ENCODE measurements at places on chromosomes 3 and 15.

GRCh38 chr3:128681369-128681829, 30.8 kb upstream of the RPN1 start:
- H3K4me1 ChIP-seq = peaks cover 11% of the 10 kb centered on the region
- peak overlapping the region; percentile 94 for H3K27ac ChIP-seq
- DNase-seq = no peak
- no peaks in the 10 kb centered on the region for H3K36me3 ChIP-seq
- H3K27me3 ChIP-seq = no peaks in the 10 kb centered on the region
- H3K4me3 ChIP-seq = peak overlapping the region; percentile 65

DNA sequence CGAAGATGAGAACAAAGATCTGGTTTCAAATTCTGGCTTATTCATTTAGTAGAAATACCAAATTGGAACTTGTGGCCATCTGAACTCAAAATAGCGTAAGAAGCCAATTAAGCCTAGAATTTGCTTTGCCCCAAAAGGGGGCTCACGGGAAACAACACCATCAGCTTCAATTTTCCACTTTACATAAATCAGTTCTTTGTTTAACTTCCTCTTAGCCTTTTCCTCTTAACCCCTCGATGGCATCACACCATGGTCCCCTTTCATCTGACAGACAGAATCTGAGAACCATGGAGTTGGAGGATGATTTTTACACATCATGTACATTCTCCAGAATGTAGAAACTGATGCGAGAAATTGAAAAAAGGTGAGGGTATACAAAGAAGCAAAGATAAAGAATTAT, 207.0 kb downstream of the FOXP1 start:
- H3K27ac ChIP-seq = no peak overlapping the region
- no peaks in the 10 kb centered on the region for H3K36me3 ChIP-seq
- no peak for DNase-seq
- H3K27me3 ChIP-seq = no peaks in the 10 kb centered on the region
- H3K4me3 ChIP-seq = no peak overlapping the region
- no peaks in the 10 kb centered on the region for H3K4me1 ChIP-seq

DNA sequence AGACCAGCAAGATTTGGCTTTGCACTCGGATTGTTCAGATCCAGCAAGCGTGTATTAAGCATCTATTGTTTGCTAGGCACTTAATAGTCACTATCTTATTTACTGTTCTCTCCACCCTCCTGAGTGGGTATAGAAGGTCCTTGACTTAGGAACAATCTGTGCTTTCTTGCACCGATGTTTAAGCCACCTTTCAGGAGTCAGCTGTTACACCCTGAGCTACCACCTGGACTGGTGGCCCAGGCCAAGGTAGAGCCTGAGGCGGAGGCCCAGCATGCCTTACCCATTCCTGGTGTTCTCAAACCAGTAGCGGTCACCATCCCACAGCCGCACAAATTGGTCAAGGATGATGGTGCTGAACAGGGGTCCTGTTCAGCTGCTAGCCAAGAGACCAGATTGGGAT, 10.0 kb downstream of the DUOX1 start:
- H3K36me3 ChIP-seq = no peaks in the 10 kb centered on the region
- H3K4me1 ChIP-seq = peaks cover 12% of the 10 kb centered on the region
- no peaks in the 10 kb centered on the region for H3K27me3 ChIP-seq
- H3K4me3 ChIP-seq = no peak overlapping the region
- DNase-seq = no peak

GRCh38 chr3:15924914-15925313, 127.1 kb upstream of the ANKRD28 start:
- DNase-seq = no peak
- no peaks in the 10 kb centered on the region for H3K4me1 ChIP-seq
- H3K4me3 ChIP-seq = no peak overlapping the region
- no peaks in the 10 kb centered on the region for H3K36me3 ChIP-seq

- no peak for DNase-seq
- no peaks in the 10 kb centered on the region for H3K4me1 ChIP-seq
- no peak overlapping the region for H3K27ac ChIP-seq
- H3K27me3 ChIP-seq = no peaks in the 10 kb centered on the region
- H3K36me3 ChIP-seq = peaks cover 13% of the 10 kb centered on the region
Observed at GRCh38 chr15:51861557-51862359, 32.3 kb downstream of the TMOD3 start.

- H3K4me1 ChIP-seq = no peaks in the 10 kb centered on the region
- no peak overlapping the region for H3K27ac ChIP-seq
Observed at GRCh38 chr15:64800476-64800875, 25.0 kb downstream of the PIF1 start.

DNA sequence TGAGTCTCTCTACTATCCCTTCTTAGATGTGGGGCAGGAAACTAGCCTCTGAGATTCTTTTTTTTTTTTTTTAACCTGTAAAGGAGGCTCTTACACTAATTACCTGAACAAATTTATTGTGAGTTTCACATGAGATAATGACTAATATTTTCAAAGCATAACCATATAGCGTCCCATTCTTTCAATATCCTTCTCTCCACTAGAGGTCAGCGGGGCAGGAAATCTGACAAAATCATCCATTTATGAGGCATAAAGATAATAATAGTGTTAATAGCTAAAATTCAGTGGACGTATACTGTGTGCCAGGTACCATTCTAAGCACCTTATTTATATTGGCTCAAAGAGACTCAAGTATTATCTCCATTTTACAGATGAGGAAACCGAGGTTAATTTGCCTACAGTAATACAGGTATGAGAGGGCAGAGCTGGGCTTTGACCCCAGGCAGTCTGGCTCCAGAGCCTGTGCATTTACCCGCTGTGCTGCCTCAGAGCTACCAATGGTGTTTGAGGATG, 16.3 kb upstream of the SMAD6 start:
- no peaks in the 10 kb centered on the region for H3K4me1 ChIP-seq
- H3K4me3 ChIP-seq = no peak overlapping the region
- H3K27ac ChIP-seq = no peak overlapping the region
- no peak for DNase-seq

GRCh38 chr3:61901986-61902385, 340.6 kb downstream of the PTPRG start:
- DNase-seq = no peak
- no peaks in the 10 kb centered on the region for H3K36me3 ChIP-seq
- no peak overlapping the region for H3K4me3 ChIP-seq
- peaks cover 8% of the 10 kb centered on the region for H3K4me1 ChIP-seq
- H3K27me3 ChIP-seq = no peaks in the 10 kb centered on the region

GRCh38 chr3:147701195-147701594, 292.0 kb downstream of the ZIC1 start:
- H3K4me1 ChIP-seq = no peaks in the 10 kb centered on the region
- no peak overlapping the region for H3K27ac ChIP-seq
- H3K27me3 ChIP-seq = no peaks in the 10 kb centered on the region
- DNase-seq = no peak
- H3K36me3 ChIP-seq = no peaks in the 10 kb centered on the region

DNA sequence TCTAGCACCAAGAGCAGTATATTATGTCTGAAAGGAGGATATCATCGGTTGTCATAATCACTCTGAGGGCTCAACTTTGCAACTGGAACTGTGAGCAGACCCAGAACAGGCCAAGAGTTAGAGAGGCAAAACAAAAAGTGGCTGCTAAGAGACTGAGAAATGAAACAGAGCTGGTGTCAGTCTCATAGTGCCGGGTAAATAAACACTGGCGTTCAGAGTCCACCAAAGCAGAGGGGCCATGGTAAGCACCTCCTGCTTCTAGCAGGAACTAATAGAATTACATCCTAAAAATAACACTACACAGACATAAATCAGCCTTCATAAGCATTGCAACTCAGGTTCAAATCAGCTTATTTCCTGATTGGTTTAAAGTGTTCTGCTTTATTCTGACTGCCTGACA, 10.3 kb upstream of the IL12A start:
- no peak overlapping the region for H3K4me3 ChIP-seq
- no peak overlapping the region for H3K27ac ChIP-seq
- no peaks in the 10 kb centered on the region for H3K4me1 ChIP-seq

GRCh38 chr15:74892313-74892712, 2.5 kb downstream of the MPI start:
- no peak for DNase-seq
- H3K27ac ChIP-seq = no peak overlapping the region
- H3K4me3 ChIP-seq = no peak overlapping the region
- peaks cover 33% of the 10 kb centered on the region for H3K36me3 ChIP-seq
- H3K4me1 ChIP-seq = peaks cover 34% of the 10 kb centered on the region

DNA sequence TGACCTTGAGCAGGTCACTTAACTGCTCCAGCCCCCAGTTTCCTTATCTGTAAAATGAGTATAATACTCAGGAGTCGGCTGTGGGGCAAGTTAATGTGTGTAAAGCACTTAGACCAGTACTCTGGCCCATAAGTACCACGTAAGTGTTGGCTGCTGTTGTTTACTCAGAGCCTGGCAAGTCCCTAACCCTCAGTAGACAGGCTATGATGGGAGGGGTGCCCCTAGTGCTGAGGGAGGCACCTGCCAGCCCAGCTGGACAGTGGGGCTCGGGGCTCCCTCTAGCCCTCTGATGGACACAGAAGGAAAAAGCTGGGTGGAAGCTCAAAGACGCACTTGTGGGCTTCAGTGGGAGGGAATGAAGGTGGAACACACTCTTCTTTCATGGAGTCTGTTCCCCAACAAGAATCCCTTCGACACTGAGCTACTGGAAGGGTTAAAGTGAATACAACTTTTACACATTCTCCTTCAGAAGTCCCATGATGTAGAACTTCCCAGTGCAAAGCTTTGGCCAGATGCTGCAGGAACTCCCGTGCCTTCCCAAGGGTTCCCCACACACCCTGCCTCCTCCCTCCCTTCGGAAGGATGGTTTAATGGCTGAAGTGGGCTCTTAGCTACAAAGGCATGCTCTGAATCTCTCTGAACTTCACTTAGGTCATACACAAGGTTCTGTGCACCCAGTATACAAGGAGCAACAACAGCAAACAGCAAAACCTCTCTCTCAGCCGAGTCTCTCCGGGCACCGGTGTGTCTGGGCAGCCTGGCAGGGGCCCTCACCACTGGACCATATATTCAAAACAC, 25.4 kb downstream of the TMEM44 start:
- H3K27me3 ChIP-seq = no peaks in the 10 kb centered on the region
- no peak for DNase-seq
- no peaks in the 10 kb centered on the region for H3K36me3 ChIP-seq

GRCh38 chr3:18058666-18059065, 316.2 kb upstream of the TBC1D5 start:
- no peaks in the 10 kb centered on the region for H3K4me1 ChIP-seq
- H3K36me3 ChIP-seq = no peaks in the 10 kb centered on the region
- H3K27ac ChIP-seq = no peak overlapping the region

DNA sequence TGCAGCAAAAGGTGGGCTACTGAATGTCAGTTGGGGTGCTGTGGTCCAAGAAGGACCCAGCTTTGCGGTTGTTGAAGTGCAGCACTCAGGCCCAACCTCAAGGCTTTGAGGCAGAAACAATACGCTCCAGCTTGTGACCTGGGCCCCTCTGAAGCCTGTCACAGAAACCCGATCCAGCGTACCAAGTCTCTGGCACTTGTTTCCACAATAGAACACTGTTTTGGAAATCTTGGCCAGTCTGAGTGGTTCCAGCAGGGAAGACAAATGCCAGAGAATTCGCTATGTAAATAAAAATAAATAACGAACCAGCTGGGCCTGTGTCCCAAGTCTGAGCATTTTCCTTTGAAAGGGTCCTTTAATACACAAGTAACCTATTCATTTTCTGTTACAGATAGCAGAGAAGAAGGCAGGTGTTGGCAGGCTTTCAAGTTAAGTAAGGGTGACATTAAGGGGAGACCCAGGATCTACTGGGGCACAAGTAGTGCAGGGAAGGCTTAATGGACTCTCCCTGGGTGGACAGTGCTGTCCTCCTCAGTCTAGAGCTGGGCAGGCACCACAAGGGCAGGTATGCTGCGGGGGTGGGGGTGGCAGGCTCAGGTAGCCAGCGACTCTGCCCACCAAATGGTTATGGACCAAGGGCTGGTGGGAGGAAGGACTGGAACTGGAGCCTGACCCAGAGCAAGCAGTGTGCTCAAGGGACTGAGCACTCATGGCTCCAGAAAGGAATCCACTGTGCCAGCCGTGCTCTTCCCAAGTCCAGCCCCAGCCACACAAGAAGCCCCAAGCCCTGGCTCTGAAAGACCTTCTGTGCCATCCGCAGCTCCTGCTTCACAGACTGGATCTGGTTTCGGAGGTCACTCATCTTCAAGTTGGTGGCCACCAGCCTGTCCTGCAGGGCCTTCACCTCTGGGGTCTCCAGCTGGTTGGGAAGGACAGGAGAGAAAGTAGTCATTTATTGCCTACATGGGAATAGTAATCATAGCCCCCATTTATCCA, 26.3 kb downstream of the CCDC13 start:
- no peak for DNase-seq
- no peaks in the 10 kb centered on the region for H3K27me3 ChIP-seq
- no peak overlapping the region for H3K4me3 ChIP-seq

GRCh38 chr15:62244762-62245161, 79.7 kb upstream of the C2CD4B start:
- no peaks in the 10 kb centered on the region for H3K36me3 ChIP-seq
- no peak overlapping the region for H3K27ac ChIP-seq
- H3K4me3 ChIP-seq = no peak overlapping the region
- DNase-seq = no peak
- no peaks in the 10 kb centered on the region for H3K4me1 ChIP-seq

DNA sequence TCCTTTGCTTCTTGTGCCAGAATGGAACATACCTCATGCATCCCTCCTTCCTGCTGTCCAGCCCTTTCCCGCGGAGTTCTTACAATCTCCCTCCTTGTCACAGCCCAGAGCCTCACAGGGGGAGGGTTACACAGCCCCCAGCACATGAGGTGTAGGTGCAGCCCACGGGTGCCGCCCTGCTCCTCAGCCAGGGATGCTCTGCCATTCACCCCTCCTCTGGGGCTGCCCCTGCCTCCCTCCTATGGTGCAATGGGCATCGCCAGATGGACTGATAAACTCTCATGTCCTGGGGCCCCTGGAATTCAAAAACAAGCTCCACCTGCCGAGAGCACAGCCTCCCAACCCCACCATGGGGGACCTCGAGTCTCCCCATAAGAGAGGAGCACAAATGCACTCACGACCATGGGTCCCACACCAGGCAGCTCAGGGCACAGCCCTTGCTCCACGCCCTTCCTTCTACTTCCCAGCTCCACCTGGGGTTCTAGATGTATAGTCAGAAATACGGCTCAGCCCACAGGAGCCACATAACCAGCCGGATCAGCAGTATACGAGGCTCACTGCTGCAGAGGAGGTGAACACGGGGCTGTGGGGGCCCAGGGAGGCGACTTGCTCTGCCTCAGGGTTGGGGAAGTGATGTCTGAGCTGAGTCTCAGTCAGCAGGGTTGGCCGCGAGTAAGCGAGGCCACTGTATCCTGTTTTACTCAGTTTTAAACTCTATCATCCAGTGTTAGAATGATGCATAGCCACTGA, 269.7 kb upstream of the LYSMD4 start:
- no peaks in the 10 kb centered on the region for H3K36me3 ChIP-seq
- H3K4me3 ChIP-seq = no peak overlapping the region
- no peaks in the 10 kb centered on the region for H3K27me3 ChIP-seq
- no peaks in the 10 kb centered on the region for H3K4me1 ChIP-seq
- H3K27ac ChIP-seq = no peak overlapping the region
